ENCODE measurements at places on chromosomes 7 and 10.

DNA sequence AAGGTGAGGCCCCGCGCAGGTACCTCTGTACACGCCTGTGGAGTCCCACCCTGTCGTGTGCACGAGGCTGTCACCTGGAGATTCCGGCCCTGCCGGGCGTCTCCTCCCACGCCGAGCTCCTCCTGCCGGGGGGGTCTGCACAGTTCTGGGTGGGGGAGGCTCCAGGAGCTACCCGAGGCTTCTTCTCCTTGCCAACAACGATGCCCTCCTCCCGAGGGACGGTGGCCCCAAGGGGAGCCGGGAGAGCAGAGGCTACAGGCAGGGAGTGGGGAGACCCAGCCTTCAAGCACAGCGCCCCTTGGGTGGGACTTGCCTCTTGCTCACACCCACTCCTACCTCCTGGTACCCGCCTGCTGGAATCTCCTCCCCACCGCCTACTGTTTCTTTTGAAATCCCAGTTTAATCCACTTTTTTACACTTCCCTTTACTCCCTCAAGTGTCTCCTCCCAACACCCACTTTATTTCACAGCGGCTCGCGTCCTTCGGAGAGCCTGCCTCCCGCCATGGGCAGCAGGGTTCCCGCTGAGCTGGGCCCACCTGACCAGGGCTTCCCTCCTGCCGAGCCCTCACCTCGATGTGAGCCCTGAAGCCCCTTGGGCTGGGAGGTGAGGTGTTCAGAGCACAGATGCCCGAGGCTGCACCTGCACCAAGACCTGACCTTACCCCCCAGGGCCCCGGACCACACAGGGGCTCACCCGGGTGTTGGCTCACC is 338.1 kb downstream of the DNAJB6 start:
- DNase-seq, result no peak

DNA sequence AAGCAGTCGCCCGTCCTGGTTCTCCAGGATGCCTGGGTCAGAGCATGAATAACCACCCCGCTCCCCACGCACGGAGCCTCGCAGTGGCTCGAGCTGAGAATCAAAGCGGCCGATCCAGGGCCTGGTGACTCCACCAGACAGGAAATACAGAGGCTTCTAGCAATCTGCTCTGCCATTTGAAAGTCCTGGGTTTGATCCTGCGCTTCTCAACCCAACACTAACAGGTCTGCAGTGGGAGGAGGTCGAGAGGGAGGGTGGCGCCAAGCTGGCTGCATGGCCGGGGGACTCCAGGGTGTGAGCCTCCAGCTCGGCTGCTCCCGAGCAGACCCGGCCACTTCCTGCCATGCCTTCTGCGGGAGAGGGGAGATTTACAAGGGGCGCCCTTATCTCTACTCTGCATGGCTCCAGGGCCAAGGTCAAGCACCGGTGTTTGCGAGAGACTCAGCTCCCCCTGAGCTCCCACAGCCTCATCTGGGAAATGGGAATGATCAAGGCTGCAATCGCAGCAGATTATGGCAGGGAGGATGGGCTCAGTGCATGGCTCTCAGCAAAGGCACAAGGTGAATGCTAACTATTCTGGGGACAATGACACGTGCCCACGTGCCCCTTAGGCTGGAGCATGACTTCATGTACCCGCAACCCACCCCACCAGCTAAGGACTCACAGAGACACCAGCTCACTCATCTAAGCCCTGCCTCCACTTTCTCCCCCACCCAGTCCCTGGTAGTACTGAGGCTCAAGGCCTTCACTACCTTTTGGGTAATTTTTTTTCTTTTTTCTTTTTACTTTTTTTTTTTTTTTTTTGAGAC is 73.9 kb upstream of the TNRC18 start:
- no peak for DNase-seq

GRCh38 chr7:7428806-7429205 is 106.9 kb downstream of the COL28A1 start:
- no peak for DNase-seq

DNA sequence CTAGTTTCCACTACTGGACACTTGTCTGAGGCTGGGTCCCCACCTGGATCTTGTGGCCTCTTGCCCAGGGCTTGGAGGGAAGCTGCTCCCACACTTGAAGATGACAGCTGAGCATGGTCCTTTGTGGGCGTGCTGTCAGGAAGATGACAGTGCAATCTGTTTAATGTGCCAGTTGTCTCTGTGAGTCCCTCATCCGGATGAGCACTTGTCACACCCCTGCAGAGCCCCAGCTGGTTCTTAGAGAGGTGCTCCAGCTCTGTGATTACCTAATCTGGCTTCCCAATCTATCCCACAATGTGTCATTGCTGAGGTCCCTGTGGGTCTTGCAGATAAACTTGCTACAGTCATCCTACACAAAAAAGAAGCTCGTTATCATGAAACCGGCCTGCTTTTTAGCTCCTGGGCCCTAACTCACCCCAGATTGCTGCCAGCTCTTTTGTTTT is 34.8 kb upstream of the CCSER2 start:
- no peak for DNase-seq

- no peak for DNase-seq
Observed at GRCh38 chr7:50295133-50295532, 9.4 kb upstream of the IKZF1 start.

GRCh38 chr7:20270867-20271266 is 53.7 kb upstream of the MACC1 start:
- DNase-seq, result no peak

Measured in CD8-positive, alpha-beta T cell (primary cell).